Aorta (tissue), 5 donors: ENCODE measurements at places on chromosomes 7 and 10. TPM values are rescaled to one million over a fixed set of nuclear protein-coding genes. Genes with fewer than 3 reads are reported as not detected.

DNA sequence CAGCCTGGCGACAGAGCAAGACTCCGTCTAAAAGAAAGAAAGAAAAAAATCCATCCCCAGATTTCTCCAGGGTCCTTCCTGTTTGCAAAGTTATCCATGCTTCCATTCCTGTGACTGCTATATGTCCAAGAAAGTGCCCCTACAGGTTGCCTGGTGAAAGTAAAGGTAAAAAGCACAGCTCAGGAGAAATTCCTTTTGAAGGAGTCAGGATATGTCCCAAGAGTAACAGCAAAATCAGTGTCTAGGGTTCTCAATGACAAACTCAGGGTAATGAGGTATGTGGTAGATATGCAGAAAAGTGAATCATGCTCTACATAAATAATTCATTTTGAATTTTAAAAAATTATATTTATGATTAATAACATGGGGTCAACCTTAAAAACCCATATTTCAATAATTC lies 91.5 kb downstream of the CTTNBP2 start:
- no peaks in the 10 kb centered on the region for H3K4me1 ChIP-seq
- DNase-seq: no peak
- H3K27me3 ChIP-seq: no peaks in the 10 kb centered on the region
- no peak overlapping the region for H3K4me3 ChIP-seq
- peaks cover 2% of the 10 kb centered on the region for H3K36me3 ChIP-seq

- no peaks in the 10 kb centered on the region for H3K27me3 ChIP-seq
- H3K36me3 ChIP-seq: no peaks in the 10 kb centered on the region
- H3K4me1 ChIP-seq: peaks cover 2% of the 10 kb centered on the region
- peak; percentile 76 for DNase-seq
- H3K4me3 ChIP-seq: no peak overlapping the region
Observed at GRCh38 chr10:104328896-104329710, 9.2 kb downstream of the ITPRIP start.

- no peak overlapping the region for H3K4me3 ChIP-seq
- no peaks in the 10 kb centered on the region for H3K4me1 ChIP-seq
- DNase-seq: no peak
Observed at GRCh38 chr7:41735206-41735605, 32.3 kb upstream of the INHBA start.

DNA sequence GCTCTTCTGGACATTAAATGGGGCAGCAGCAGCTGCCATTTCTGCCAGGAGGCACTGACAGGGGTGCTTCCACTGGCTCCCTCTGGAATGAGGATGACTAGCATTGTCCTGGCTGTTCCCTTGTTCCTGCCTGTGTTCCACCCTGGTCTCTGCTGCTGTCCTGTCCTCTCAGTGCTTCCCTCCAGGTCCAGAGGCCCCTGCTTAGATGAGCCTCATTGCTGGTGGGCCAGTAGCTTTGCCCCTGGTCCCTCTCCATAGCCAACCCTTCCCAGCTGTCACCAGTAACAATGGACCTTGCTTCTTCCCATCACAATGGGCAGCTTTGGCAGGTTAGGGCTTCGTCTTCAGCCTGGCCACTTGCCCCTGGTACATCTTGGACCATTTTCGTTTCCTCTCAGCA lies 561.1 kb downstream of the TCERG1L start:
- no peak for DNase-seq
- H3K4me3 ChIP-seq: no peak overlapping the region
- H3K27ac ChIP-seq: no peak overlapping the region
- no peaks in the 10 kb centered on the region for H3K36me3 ChIP-seq

Gene IL15RA
- total RNA-seq: 21.2 TPM

Gene CAV1
- total RNA-seq: 230 TPM

Gene STAG3
- total RNA-seq: 0.96 TPM

Gene ITPRID1
- total RNA-seq: not detected

Gene ITGA8
- 885 TPM for total RNA-seq

Gene TMEM225B
- total RNA-seq: 1.7 TPM
